ENCODE measurements at places on chromosomes 13 and 19. TPM values are rescaled to one million over a fixed set of nuclear protein-coding genes. Genes with fewer than 3 reads are reported as not detected.

PPP1R13L gene
- total RNA-seq: 3.6 TPM

SIGLEC8 gene
- not detected for total RNA-seq

KANK3 gene
- 2.2 TPM for total RNA-seq

PLIN4 gene
- total RNA-seq: 0.96 TPM

ERFL gene
- not detected for total RNA-seq

PDX1 gene
- not detected for total RNA-seq

PINLYP gene
- 5.3 TPM for total RNA-seq

ZNF154 gene
- total RNA-seq: 1.3 TPM

CPAMD8 gene
- total RNA-seq: 0.91 TPM

LIM2 gene
- total RNA-seq: not detected

ZSCAN18 gene
- total RNA-seq: 38.9 TPM

ICAM3 gene
- 4.2 TPM for total RNA-seq

ZNF626 gene
- 13.8 TPM for total RNA-seq

PRKCSH gene
- 309 TPM for total RNA-seq

Measured in epithelial cell of alveolus of lung (primary cell).